Psoas muscle (tissue), 8 donors: ENCODE measurements at places on chromosomes 6 and 20. TPM values are rescaled to one million over a fixed set of nuclear protein-coding genes. Genes with fewer than 3 reads are reported as not detected.

GRCh38 chr20:54573838-54574237 lies 98.4 kb downstream of the DOK5 start:
- DNase-seq = no peak

DNA sequence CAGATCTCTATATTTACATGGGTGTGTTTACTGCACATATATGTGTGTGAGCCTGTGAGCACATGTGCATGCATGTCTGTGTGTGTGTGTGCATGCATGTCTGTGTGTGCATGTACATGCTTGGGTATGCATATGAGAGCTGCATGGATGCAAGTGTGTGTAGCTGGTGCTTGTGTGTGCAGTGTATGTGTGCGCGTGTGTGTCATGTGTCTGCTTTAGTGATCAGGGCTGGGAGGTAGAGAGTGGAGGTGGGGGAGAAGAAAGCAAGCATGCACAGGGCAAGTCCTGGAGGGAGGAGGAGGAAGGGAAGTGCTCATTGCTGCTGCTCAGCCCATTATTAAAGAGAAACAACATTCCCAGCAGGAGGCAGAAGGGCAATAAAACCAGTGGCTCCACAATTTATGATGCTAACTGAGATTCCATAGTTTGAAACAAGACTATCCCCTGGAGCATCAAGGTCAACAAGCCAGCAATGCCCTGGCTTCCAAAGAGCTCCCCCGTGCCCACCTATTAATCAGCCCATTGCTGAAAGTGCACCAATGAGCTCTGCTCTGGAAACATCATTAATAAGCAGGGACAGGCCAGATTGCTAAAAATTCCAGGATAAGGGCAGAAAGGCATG lies 414.0 kb downstream of the MAFB start:
- DNase-seq = no peak

DNA sequence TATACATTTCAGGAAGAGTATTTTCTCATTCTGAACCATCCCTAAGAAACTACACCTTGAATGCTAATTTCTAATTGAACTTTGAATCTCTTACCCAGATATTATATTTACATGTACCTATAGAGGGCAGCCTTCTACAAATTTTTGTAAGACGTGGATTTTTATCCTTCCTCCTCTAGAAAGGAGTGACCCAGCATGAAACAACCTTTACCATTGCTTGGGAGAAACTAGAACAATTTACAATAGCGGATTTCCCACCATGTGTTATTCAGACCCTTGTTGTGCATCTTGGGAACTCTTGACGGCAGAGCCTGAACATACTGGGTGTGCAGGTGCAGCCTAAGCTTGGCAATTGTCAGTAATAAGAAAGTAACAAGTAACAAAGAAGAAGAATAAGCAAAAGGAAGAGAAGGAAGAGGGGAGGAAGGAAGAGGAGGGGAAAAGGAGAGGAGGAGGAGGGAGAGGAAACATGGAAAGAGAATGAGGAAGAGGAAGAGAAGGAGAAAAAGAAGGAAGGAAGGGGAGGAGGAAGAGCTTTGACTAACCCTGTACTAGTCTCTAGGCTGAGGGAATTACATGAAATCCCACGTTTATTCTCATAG lies 10.8 kb upstream of the TAAR1 start:
- DNase-seq = no peak

DNA sequence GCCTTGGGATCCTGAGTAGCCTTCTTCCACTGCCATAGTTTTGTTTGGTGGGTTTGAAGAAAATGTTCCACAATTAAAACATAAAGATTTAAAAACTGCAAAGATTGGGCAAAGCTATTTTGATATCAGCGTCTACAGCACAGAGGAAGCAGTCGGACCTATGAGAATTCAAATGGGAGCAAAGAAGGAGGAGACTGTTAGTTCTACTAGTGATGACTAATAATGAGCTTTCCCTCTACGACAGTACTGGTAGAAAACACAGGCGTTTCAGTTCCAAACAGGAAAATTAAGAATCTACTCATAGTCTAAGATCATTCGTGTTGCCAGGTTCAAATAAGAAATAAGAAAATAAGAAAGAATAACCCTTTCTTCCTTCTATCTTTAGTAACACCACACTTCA lies 121.2 kb downstream of the INSM1 start:
- DNase-seq = no peak

Gene YIPF3
- total RNA-seq = 71.4 TPM

DNA sequence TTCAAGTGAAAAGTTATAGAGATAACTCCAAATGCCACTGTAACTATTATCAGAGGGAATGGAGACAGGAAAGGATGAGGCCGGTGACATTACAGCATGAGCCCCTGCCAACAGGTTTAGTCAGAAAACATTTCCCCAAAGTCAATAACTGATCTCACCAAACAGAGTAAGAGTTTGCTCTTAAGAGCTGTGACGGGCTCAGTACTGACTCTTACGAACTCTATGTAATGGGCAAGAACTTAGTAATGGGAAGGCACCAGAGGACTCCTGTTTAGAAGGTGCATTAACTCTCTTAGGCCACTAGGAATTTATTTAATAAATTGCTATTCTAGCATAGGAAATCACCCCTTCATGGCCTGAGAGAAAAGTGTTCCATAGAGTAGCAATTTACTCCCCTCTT lies 76.8 kb downstream of the SAMD5 start:
- no peak for DNase-seq

GRCh38 chr6:72635636-72636035 lies 13.8 kb downstream of the KCNQ5 start:
- DNase-seq = no peak
